ENCODE measurements at places on chromosomes 4 and X.

- DNase-seq: no peak
Observed at GRCh38 chr4:45550766-45551366, 573.0 kb downstream of the GABRG1 start.

DNA sequence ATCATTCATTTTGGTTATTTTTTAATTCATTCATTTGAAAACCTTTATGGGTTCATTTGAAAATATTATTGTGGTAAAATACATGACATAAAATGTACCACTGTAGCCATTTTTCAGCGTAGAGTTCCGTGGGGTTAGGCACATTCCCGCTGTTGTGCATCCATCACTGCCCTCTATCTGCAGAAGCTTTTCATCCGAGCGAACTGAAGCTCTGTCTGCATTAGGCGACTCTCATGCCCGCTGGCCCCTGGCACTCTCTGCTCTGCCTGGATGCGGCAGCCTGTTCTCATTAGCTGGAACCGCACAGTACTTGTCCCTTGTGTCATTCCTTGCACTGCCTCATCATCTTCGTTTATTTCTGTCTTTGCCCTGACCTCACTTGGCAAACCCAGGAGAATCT lies 17.5 kb downstream of the CFAP99 start:
- no peak for DNase-seq

DNA sequence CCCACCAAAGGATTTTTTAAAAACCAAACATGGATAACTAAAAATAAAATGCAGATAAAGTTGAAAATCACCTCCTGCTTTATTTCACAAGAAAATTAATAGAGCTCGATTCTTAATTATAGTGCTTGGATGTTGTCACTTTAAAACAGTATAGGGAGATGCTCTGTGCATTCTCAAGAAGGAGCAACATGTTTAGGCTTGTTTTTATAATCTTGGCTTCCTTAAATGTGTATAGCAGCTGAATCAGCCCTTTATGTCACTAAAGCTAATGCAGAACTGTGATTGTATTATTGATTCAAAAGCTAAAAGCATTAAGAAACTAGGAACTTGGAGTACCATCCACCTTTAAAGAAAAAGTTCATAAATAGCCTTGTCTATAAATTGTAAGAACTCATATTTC lies 12.9 kb downstream of the UTP3 start:
- DNase-seq: no peak

DNA sequence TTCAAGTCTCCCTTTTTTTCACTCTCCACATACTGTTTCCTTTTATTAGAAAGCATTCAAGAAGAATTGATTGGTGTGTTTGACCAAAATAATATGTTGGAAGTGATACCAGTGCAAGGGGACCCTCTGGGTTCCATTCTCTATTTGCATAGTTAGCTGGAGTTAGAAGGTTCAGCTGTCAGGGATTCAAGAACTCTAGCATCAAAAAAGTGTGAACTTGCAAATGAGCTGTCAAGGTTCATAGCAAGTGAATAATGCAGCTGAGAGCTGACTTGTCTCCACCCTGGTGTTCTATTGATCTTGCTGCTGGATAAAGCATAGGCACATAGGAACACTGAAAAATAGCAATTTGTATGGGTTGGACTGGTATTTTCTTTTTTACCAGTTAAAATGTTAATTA lies 73.2 kb downstream of the SORBS2 start:
- DNase-seq: no peak

- no peak for DNase-seq
Observed at GRCh38 chr4:24256547-24256946, 327.8 kb downstream of the DHX15 start.

DNA sequence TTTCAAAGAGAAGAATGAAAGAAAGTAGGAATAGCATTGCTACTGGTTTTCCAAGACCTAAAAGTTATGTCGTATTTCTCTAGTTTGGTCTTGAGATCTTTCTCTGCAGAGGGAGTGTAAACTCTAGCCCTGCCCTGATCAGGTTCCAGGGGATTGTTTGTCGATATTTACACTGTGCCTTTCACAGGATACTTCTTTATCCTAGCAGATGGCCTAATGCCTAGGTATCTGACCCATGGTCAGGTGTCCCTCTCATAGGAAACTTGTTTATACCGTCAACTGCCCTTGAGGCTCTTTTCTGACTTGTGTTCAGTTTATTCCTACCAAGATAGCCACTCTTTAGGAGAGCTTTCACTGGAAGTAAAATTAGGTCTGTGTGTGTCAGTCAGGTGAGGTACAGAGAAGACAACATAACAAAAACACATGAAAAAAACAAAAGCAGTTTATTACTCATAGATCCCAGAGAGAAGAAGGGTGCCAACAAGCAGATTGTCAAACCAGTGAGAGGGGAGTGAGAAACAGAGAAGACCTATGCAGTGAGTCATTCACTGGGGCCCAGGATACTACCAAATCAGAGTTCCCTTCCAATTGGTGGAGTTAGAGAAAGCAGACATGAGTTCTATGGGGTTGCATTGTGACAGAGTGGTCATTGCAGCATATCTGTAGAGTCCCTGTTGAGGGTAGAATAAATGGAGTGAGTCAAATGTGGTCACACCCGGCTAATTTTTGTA lies 40.6 kb upstream of the THOC2 start:
- no peak for DNase-seq

DNA sequence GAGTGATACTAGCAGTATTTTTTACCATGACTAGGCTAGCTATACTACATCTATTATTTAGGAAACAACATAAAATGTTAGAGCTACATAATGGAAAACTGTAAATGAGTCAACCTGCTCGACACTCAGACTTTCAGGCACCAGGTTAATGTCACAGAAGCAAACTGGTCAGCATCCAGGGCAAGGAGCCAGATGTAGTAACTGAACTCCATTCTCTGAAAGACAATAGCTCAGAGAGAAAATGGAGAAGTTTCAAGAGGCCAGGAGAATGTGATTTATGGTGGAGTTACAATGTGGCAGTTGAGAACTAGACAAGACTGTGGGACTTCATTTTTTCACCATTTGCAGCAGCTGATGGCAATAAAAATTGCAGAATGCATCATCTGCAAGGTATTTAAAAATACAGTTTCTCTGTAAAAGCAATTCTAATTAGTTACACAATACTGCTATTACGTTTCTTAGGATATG lies 342.7 kb upstream of the PABPC4L start:
- no peak for DNase-seq

DNA sequence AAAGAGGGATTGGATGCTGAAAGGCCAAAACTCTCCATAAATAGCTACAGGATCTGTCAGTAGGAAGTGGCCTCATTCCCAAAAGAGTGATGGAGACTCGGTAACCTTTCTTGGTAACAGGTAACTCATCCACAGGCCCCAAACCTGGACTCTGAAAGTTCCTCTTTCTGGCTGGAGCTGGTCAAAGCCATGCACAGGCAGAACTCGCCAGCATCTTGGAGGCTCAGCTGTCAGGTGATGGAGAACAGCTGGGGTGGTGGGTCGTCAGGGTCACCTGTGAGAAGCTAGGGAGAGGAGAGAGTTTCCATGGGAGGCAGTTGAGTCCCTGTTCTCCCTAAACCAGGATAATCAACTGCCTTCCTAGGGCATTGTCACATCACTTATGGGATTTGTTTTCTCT lies 354.3 kb upstream of the GATB start:
- DNase-seq: no peak

- no peak for DNase-seq
Observed at GRCh38 chr4:2981256-2981819, 18.0 kb downstream of the GRK4 start.

DNA sequence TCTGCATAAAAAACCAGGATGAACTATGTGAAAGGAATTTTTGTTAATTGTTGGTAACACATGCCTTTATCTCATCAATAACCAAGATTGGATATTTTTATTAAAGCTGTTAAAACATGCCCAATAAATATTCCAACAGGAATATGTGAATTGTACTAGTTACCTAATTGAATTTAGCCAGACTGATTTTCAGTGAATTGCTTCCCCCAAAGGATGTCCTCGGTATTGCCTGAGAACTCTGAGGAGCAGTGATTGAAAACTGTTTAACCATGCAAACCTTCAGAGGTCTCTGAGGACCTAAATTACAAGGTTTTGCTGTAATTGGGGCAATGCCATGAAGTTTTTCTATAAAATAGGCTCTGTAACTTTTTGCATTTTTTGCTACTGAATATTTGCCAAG lies 66.6 kb downstream of the BLTP1 start:
- no peak for DNase-seq

- peak; percentile 94 for DNase-seq
Observed at GRCh38 chr4:52721968-52722815, 29.0 kb downstream of the ERVMER34-1 start.

- no peak for DNase-seq
Observed at GRCh38 chr4:40357738-40358137, 22.6 kb downstream of the CHRNA9 start.

GRCh38 chr4:25068386-25068785 lies 37.6 kb upstream of the LGI2 start:
- DNase-seq: no peak

DNA sequence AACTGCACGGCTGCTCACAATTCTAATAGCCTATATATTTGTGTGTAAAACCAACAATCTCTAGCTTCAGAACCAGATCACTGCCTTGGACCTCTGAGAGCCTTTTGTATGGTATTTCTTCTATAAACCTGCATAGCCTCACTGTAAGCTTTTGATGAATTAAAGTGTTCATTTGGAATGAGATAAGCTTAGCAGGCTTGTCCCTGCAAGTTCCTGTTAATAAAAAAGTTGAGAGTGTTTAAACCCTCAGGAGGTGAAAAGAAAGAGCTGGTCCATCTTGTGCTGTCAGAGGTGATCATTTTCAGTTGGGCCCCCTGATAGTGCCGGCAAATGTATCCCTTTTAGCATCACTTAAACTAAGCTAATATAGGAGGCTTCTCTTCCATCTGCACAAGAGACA lies 191.8 kb downstream of the GPC3 start:
- no peak for DNase-seq

- DNase-seq: no peak
Observed at GRCh38 chr4:53997898-53998297, 66.5 kb downstream of the CHIC2 start.

- DNase-seq: peak; percentile 80
Observed at GRCh38 chr4:83217721-83218522, 66.7 kb downstream of the COQ2 start.

DNA sequence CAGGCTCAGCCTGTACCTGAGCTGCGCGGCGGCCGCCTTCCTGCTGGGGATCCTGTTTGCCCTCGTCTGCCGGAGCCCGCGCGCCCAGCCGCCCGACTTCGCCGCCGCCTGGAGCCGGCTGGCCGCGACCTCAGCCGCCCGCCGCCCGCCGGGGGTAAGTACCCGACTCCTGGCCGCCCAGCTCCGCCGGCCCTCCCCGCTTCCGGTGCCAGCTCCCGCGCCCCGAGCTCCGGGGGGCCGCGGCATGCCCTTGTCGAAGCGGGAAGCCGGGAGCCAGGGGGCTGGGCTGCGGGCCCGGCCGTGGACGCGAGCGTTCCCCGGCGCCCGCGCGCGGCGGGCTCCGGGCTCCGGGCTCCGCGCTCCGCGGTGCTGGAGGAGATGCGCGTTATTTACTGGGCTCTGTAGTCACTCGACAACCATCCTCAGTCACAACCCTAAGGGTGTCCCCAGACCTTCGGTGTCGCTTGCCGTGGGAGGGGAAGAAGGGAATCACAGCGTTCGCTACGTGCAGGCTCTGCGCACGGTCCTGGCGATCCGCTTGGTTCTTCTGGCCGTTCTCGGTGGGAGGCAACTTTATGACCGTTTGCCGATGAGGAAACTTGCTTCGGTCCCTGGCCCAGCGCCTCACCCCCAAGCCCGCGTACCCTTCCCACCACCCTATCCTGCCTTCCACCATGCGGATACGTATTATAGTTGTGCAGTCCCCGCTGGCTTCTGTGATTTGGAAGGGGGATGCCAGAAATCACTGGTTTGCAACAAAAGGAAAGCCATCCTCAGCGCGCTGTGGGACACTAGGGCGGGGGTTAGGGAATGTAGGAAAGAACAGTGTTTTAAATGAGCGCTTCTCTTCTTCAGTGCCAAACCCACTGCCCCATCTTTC lies 944 bp downstream of the SNX25 start:
- DNase-seq: peak; percentile 23

- no peak for DNase-seq
Observed at GRCh38 chrX:15895334-15895733, 40.7 kb upstream of the AP1S2 start.

DNA sequence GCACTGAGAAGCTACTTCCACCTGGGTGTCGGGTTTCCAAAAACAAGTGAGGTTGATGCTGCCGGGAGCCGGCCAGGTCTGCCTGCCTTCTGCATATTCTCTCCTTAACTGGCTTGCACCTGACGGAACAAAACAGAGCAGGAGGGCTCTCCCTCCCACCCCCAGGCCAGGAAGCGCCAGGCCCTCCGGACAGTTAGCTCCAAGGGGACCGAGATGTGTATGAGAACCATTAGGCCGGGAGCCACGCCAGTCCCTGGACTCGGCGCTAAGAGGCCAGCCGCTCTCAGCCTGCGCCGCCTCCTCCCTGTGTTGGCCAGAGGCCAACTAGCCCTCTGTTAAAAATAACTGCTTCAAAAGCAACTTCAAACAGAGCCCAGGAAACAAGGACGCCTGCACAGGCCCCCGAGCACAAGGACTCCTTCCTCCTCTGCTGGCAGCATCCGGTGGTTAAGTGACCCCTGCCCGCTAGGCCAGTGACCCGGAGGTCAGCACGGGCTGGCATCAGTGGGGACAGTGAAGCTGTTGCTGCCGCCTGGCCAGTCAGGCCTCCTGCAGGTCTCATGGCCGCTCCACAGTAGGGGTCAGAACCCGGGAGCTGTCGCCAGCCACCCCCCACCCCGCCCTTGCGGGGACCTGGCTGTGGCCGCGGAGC lies 107.9 kb downstream of the ABLIM2 start:
- DNase-seq: no peak

DNA sequence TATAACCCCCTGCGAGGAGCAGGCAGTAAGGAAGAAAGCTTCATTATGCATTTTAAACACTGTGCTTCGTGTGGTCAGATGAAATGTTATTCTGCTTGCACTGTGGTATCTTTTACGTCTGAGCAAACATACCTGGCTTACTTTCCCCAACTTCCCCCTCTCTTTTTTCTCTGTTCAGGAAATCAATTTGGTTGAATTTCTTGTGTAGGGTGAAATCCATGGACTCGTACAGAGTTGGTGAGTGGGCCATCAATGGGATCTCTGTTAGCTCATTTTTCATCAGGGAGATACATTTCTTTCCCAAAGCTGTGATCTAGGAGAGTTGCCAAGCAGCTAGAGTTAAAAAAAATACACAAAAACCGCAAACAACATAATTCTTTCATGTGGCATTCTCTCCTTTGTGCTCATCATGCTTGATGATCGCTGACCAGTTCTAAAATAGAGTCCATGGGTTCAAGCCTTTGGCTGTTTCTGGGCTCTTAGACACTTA lies 98.5 kb downstream of the FRAS1 start:
- DNase-seq: no peak

GRCh38 chr4:86356425-86357210 lies 3.2 kb downstream of the MAPK10 start:
- DNase-seq: no peak

Data from CD14-positive monocyte (primary cell).